OCI-M1 (cell line): ENCODE measurements at places on chromosomes 6 and 20.

GRCh38 chr6:89482126-89482525 lies 49.2 kb downstream of the ANKRD6 start:
- DNase-seq = no peak

GRCh38 chr20:32522776-32523612 lies 62.1 kb downstream of the NOL4L start:
- DNase-seq = no peak

DNA sequence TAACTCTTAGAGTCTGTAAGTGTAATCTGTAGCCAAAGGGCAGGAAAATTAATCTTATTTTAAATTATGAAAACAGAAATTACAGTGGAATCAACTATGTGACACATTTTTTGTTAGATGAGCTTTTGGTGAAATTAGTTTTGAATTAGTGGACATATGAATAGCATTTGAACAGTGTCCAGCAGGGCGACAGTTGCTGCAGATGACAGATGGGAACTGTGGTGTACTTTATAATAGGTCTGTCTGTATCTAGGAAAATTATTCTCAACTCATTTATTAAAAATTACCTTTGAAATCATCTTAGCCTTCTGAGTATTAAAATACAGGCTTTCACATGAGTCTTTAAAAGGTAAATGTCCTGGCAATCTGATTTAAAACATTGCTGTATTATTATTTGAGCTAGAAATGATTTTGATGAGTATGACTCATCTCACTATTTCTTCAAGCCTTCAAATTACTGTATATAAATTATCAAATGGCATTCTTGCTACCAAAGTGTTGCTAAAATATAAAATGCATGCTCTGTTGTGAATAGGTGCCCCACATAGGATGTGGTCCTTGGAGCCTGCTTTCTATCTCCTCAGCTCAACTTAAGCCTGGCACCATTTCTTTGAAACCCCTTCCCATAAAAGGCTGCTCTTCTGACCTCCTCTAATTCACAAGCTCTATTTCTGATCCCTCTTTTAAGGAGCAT lies 150.4 kb downstream of the C6orf58 start:
- no peak for DNase-seq

GRCh38 chr6:35476004-35476403 lies 7.8 kb downstream of the RPL10A start:
- DNase-seq = no peak

DNA sequence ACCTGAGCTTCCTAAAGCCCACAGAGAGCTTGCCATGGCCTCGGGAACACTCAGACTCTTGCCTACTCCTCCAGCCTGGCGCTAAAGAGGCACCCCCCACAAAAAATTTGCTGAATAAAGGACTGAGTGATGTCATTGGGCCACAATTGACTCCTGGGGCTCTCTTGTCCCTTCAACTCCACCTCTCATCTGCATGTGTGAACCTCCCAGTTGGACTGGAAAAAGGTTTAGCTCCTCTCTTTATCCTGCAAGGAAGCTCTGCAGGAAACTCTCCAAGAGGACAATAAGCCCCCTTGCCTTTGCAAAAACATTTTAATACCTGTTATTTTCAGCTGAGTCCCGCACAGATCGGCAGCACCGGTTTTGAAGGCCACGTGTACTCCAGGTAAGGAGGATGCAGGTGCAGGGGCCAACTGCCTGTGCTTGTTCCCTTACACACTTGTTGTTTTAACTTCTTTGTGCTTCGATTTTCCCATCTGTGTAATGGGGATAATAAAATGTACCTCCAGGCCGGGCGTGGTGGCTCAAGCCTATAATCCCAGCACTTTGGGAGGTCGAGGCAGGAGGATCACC lies 107.3 kb downstream of the TFAP2C start:
- no peak for DNase-seq

DNA sequence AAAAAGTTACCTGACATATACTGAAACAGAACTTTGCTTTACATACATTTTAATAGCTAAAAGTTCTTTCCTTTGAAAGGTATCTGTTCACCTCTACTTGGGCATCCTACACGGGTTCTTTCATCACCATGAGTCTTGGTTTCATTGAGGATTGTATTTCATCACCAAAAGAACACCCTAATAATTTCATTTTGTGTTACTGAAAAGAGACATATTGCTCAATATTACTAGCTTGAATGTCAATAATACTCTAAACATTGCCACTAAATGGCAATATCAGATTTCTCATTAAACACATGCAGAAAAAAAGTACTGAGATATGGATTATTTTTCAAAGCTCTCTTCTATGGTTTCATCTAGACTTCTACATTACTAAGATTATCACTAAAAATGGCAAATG lies 30.8 kb downstream of the MAN1A1 start:
- DNase-seq = no peak

GRCh38 chr20:19832875-19833274 lies 74.8 kb downstream of the RIN2 start:
- DNase-seq = no peak

- no peak for DNase-seq
These were observed 16.5 kb downstream of the RTN4IP1 start for GRCh38 chr6:106612671-106613416.

DNA sequence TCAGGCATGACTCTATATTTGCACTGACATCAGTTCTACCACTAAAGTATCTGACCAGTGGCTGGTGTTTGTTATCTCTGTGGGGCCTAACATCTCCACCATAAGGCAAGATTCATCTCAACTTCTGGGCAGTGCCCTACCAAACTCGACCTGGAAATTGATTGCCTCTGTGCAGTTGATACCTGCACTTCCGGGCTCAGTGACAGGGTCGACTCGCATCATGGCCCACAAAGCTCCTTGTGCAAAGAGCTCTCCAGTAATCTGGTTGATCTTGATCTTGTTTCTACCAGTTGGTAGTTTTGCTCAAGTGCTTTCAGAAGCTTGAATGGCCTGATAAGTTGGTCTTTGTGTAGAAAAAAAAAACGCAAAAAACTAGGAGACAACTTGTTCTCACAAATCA lies 501.1 kb upstream of the JAG1 start:
- peak; percentile 18 for DNase-seq

GRCh38 chr6:39369987-39370386 lies 47.5 kb upstream of the KCNK16 start:
- DNase-seq = no peak

- no peak for DNase-seq
These were observed 197.1 kb downstream of the KHDC1L start for GRCh38 chr6:73028124-73028766.

DNA sequence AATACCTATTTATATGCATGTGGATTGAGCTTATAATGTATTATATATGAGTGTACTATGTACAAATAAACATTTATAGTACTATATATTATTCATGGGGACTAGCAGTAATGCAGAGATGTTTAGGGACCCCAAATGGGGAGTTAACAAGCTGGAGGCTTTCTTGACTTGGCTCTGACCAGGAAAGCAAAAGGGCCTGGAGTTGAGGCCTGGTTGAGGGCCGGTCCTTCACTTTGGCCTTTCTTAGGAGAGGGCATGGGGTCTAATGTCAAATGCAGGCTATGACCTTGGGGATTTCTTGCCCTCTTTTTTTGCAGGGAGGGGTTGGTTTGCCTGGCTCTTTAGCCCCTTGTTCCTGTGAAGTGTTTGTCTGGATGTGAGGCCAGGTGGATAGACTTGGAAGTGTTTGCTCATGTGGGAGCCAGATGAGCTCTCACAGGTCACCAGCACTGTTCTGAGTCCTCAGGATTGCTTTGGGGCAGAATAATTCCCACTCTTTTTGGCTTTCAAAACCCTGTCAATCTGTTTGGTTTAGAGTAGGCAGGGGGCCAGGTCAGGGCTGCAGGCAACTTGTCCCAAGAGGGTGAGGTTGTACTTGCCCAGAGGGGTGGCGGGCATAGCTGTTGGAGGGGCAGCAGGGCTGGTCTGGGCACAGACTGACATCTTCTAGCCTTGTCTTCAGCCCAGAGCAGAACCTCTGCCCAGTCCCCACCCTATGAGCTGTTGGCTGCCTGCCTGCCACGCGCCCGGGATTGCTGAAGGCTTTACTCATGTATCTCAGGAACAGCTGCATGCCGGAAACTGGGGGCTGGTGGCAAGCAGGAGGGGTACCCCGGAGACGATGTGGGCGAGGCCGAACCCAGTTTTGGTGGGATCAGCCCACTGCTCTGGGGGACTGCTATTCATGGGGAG lies 14.6 kb downstream of the TJAP1 start:
- no peak for DNase-seq

DNA sequence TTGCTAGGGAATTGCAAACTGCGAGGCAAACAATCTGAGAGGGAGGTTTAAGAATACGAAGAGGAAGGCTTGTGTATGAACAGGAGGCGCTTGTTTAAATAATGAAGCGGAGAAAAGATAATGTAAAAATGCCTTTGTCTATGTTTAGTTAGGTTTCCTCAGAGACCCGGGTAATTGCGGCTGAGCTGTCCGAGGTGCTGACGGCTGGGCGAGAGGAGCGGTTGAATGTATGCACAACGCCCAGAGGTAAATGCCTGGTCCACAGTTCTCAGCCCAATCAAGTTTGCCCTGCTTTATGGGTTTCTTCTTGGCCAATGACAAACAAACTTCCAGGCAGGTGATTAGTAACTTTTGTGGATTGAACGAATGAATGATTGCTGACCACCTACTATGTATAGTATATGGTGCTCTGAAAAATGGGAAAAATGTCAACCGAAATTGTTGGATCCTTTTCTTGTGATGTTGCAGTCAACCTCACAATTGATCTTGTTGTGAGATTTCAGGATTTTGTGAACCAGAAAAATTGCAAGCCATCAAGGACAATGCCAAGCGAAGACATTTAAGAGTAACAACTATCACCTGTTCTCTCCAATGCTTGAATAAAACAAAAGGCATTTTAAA lies 38.3 kb upstream of the SLC32A1 start:
- peak; percentile 76 for DNase-seq

GRCh38 chr6:156437121-156437879 lies 339.9 kb upstream of the ARID1B start:
- no peak for DNase-seq

- peak; percentile 53 for DNase-seq
These were observed 254.4 kb downstream of the RIMS1 start for GRCh38 chr6:72140795-72141194.

DNA sequence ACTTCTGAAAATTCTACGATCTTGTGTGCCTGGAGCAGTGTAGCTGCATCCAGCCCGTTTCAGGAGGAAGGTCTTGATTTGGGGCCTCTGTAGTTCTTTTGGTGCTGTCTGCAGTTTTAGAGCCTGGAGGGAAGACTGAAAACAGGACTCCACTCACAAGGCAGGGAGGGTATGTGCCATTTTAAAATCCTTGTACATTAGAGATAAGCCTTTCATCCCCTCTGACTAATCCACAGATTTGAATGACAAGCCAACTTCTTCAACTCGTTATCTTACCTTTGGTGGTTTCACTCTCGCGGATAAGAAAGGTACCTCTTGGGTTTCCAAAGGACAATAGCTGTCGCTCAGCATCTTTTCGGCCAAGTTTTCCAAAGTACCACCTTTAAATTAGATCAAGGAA lies 98.0 kb upstream of the TRAF3IP2 start:
- DNase-seq = no peak

- DNase-seq = no peak
These were observed 166.3 kb upstream of the EEF1E1 start for GRCh38 chr6:8268606-8269005.

- DNase-seq = no peak
These were observed 131.7 kb upstream of the COL21A1 start for GRCh38 chr6:56378966-56379585.

GRCh38 chr20:58293453-58293852 lies 16.1 kb upstream of the RAB22A start:
- peak; percentile 6 for DNase-seq

- DNase-seq = no peak
These were observed 21.7 kb upstream of the RANBP9 start for GRCh38 chr6:13733178-13733887.

DNA sequence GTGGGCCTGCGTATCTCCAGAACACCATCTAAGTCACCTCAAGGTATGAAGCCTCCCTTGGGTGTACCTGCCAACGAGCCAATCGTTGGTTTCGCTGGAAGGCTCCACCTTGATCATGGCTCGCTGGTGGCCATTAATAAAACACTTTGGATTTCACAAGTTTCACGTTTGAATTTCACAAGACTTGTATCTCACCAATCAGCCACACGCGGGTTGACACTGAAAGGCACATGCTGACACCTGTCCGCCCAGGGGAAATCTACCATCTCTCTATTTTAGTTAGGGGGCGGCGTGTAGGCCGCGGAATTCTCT lies 586 bp upstream of the HMGA1 start:
- DNase-seq = no peak
